Vagina (tissue), 2 donors: ENCODE measurements at places on chromosomes 2 and 18. TPM values are rescaled to one million over a fixed set of nuclear protein-coding genes. Genes with fewer than 3 reads are reported as not detected.

Gene MREG
- total RNA-seq, result 11.8 TPM

GRCh38 chr2:160941290-160941846 is 218.9 kb upstream of the TANK start:
- DNase-seq, result no peak

DNA sequence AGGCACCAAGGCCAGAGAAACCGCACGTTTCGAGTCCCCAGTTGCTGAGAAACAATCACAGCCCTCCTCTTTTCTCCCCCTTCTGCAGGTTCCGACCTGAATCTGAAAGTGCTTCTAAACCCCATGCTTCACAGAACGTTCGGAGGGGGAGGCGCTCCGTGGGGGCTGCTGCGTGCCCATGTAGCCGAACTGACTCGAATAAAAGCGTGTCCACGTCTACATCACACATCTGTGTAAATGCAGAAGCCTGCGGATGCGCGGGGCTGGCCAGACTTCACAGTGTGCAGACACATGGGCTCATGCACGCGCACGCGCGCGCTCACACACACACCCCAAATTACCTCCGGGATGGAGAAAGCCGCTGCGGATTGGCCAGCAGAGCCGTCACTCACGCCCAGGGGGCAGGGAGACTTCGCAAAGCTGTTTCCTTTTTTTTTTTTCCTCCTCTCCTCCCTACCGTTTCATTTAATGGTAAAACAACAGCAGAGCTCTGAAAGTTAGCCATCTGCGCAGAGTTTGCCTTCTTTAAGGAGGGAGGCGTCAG is 2.3 kb downstream of the ZNF516 start:
- no peak for DNase-seq

Gene EGR4
- total RNA-seq, result not detected

Gene MC5R
- total RNA-seq, result 0.74 TPM

- no peak for DNase-seq
These were observed 38.1 kb downstream of the TMEM87B start for GRCh38 chr2:112093216-112093615.

DNA sequence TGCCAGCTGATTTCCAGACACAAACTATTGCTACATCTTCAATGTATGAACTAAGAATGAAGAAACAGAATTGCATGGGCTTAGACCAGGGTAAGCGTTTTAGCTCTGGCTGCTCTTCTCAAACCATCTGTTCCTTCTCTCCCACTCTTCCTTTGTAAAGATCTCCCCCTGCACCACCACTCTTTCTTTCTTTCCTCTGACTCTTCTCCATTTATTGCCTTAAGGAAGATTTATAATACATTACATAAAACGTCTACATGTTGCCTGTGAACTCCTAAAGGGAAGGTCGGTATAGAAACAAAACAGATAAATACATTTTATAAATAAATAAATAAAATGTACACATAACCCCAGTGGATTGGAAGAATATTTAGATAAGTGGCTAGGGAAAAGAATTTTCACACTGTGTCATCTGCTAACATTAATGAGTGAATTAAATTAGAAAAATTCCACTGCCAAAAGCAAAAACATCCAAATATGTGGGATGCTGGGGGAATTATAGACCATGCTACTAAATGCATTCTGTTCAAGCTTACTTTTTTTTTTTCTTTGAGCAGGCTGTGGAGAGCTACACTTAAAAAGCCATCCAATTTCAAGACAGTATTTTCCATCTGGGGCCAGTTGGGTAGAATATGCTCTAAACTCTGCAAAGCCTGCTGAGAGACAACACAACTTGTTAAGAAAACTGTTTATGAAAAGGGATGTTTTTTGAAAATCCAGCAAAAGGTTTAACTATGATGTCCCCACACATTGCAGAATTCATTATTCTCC is 41.5 kb downstream of the NCKAP5 start:
- no peak for DNase-seq

DNA sequence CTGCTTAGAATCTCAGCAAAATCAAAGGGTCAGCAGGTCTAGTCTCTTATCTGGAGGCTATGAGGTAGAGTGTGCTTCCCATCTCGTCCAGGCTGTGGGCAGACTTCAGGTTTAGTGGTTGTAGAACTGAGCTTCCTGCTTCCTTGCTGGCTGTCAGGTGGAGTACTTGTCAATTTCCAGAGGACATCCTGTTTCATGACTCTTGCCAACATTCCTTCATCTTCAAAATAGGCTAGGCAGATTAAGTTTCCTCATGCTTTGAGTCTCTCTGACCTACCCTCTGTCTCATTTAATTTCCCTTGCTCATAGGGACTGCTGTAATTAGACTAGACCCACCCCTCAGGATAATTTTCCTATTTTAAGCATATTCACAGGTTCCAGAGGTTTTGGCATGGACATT is 562.6 kb downstream of the SPAG16 start:
- DNase-seq, result no peak

DNA sequence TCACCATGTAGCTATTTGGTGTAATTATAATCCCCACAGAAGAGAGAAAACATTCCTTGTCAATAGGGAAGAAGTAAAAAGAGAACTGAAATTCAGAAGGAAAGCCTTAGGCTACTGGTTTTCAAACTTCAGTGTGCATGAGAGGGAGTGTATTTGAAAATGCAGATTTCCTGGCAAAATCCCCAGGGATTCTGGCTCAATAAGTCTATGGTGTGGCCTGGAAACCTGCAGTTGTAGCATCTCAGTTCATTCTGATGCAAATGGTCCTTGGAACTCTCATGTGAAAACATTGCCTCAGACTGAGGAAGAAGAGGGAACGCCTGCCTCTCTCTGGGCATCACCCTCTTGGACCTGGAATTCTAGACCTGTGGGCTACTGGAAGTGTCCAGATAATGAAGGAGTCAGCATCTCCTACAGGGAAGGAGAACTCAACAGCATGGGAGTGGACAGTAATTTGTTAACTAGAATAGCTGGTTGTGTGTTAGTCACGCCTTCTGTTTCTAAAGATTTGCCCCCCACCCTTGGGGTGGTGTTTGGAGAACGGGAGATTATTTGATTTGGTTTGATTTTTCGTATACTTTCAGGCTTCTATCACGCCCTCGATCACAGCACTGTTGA is 21.3 kb downstream of the COL4A3 start:
- no peak for DNase-seq

DNA sequence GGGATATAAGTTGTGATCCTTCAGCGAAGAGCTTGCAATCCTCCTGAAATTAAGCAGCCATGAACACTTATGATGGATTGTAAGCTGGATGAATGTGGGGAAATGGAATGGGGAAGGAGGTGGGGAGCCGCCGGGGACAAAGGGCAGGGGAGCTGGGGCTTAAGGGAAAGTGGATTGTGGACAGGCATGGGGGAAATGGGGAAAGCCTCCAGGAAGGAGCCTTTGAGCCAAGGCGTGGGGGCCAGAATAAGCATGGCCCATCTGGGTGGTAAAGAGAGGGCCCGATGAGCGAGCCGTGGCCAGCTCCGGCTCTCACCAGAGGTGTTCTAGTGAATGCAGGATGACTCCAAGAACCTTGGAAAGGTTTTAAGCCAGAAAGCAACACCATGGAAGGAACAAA is 124.0 kb downstream of the SMAD7 start:
- peak; percentile 72 for DNase-seq

DNA sequence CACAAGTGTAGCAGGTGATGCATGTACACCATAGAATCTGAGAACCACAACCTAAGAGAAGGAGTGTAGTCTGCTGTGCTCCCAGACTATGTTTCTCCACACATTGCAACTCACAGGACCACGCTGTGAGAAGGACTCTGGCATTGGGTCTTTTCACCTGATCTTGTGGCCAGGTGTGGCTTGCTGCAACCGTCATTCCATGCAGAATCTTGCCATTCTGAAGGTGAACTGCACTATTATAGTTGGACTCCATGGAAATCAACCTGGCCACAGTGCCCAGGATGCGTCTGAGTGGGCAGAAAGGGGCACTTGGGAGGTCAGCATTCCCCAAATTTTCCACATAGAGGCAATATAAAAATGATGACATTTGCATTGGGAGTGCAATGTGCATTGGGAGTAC is 122.2 kb downstream of the CAPN13 start:
- no peak for DNase-seq

- DNase-seq, result no peak
These were observed 12.8 kb downstream of the SLC30A3 start for GRCh38 chr2:27249891-27250651.

GRCh38 chr2:195489101-195489500 is 167.9 kb upstream of the SLC39A10 start:
- DNase-seq, result no peak

- no peak for DNase-seq
These were observed 125.1 kb upstream of the CDH19 start for GRCh38 chr18:66728951-66729350.

- DNase-seq, result no peak
These were observed 82.3 kb upstream of the NYAP2 start for GRCh38 chr2:225317186-225317585.

DNA sequence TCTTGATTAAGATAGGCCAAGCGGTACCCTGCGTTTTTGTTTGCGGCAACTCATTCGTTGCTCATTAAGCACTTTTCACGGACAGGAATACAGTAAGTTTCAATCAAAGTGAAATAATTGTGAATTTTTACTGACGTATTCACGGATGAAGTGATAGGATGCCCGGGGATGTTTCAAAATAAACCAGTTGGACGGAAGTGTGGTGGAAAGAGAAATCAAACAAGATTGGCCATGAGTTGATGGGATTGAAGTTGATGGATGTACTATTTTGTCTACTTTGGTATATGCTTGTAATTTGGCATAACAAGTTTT is 481 bp downstream of the TMEM177 start:
- no peak for DNase-seq

Gene REEP1
- total RNA-seq, result 13.5 TPM

DNA sequence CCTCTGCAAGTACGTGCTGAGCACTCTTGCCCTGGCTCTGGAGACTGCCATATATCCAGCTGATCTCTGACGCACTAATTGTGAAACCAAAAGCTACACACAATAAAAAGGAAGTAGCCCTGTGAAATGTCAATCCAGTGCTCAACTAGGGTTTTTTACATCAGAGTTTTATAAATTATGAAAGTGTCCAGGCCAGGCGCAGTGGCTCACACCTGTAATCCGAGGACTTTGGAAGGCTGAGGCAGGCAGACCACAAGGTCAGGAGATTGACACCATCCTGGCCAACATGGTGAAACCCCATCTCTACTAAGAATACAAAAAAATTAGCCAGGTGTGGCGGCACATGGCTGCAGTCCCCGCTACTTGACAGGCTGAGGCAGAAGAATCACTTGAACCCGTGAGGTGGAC is 24.5 kb upstream of the PEX13 start:
- DNase-seq, result no peak
